ENCODE measurements at places on chromosomes 7 and 10.

- DNase-seq, result no peak
These were observed 313.3 kb downstream of the TYW1 start for GRCh38 chr7:67309764-67310549.

DNA sequence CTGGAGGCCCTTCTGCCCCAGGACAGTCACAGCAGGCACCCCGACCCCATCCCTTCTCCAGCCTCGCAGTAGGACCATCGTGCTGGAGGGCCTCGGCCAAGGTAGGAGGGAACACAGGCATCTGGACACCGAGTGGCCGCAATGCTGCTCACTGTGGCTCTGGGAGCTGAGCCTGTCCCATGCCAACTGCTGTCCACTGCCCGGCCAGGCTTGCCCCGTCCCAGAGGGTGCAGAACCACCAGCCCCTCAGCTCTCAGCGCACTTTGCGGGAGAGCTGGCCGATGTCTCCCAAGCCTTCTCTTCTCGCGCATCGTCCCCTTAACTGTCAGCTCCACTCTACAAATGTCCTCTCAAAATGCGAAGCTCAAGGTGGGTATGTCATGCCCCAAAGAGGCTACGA is 197.2 kb downstream of the PTPRN2 start:
- no peak for DNase-seq

- DNase-seq, result no peak
These were observed 27.9 kb upstream of the R3HCC1L start for GRCh38 chr10:98106531-98106930.

GRCh38 chr7:28871631-28872030 is 86.5 kb downstream of the TRIL start:
- no peak for DNase-seq

DNA sequence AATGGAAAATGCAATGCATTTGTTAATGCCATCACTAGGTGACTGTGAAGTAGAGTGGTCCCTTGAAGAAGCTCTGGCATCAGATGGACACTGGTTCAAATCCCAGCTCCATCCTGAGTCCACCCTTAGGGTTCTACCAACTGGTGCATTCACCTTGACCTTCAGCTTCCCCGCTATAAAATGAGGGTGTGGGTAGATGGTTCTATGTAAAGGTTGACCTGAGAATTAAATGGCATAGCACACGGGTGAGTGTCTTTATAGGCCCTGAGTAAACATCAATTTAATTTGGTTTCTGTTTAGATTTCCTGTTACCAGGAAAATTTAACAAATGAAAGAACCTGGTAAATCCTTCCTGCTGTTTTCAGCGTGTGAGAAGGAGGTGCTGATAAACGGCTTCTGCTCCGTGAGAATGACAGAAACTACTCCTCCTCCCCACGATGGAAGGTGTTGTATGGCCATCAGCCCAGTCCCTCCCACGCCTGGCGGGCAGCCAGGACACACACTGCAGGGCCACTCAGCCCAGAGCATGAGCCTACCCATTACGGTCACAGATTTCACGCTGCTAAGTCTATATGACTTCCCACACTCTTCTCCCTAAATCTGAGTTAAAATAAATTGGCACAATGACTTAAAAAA is 210.1 kb downstream of the TNS3 start:
- peak; percentile 47 for DNase-seq

DNA sequence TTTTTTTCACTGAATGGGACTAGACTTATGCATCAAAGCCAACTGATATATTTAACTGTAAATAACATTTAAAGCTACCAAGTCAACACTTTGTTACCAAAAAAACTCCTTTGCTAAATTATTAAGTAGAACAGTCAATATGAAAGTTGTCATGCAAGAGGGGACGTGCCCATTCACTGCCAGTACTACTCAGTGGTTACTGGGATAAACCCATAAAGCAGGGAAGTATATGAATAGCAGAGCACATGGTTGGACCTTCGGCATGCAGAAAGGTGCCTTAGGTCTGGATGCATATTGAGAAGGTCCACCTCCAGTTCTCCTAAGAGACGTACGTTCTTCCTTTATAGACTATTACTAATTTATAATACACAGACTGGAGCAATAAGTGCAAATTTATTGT is 120.1 kb downstream of the SVOPL start:
- DNase-seq, result no peak

DNA sequence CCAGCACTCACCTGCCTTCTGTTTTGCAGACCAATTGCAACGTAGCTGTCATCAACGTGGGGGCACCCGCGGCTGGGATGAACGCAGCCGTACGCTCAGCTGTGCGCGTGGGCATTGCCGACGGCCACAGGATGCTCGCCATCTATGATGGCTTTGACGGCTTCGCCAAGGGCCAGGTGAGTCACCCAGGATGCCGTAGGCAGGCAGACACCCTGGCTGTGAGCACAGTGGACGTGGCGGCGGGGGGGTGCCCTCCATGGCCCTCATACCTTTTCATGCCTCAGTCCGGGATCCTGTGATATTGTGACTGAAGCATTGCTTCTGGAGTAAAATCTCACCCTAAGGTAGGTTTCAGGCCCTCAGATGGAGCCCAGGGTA is 46.0 kb downstream of the PFKP start:
- DNase-seq, result no peak

GRCh38 chr10:1968257-1969033 is 231.1 kb upstream of the ADARB2 start:
- DNase-seq, result no peak

DNA sequence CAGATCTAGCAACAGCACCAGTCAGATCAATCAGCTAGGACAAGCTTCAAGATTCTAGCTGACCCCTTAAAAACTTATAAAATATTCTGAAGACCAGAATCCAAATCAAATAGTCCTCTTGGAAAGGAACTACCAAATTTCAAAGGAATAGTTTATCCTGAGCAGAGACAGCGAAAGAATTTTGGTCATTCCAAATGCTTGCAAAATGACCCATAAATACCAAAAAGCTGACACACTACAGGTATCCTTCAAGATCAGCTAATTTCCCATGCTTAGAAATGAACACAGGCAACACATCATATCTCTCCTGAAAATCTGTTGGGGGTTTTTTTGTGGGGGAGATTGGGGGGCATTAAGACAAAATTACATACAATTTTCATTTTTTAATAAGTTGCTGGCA is 78.8 kb downstream of the PDSS1 start:
- no peak for DNase-seq

DNA sequence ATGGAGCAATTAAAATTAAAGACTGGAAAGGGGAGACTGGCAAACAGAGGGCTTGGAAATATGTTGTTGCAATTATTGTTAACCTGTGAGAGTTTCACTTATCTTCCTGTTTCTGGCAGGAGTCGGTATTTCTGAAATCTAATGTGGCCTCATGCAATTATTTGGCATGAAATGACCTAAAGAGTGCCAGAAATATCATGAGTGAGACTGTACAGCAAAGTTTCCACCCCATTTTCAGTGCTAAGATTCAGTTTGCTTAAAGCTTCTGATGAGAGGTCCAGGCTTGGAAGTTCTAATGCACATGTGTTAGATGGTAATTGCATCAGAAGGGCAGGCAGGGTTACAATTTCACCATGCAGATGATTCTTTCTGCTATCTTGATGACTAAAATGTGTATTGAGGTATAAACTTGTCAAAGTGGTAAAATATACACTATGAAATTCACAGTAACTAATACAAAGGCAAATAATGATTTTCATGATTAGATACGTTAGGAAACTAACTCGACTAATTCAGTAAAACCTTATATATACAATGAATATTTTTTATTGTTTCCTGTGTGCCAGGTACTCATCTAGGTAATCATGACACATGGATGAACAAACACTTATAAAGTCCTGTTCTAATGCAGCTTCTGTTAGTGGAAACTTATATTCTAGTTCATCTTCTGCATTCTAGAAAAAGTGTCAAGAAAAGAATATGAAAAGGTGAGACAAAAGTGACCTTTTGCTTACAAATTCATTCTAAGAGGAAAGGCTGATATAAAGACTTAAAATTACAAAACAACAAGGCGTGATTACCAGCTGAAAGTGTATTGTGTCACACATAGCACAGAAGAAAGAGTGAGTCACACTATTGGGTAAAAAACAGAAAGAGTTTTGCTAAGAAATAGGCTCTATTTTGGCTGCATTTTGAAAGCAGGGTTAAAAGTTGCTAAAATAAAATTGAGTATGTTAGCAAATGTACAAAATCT is 533.4 kb upstream of the SEMA3D start:
- DNase-seq, result no peak

GRCh38 chr10:62812672-62813439 is 3.3 kb downstream of the EGR2 start:
- DNase-seq, result no peak

GRCh38 chr7:30353932-30354607 is 69.7 kb downstream of the ZNRF2 start:
- no peak for DNase-seq

DNA sequence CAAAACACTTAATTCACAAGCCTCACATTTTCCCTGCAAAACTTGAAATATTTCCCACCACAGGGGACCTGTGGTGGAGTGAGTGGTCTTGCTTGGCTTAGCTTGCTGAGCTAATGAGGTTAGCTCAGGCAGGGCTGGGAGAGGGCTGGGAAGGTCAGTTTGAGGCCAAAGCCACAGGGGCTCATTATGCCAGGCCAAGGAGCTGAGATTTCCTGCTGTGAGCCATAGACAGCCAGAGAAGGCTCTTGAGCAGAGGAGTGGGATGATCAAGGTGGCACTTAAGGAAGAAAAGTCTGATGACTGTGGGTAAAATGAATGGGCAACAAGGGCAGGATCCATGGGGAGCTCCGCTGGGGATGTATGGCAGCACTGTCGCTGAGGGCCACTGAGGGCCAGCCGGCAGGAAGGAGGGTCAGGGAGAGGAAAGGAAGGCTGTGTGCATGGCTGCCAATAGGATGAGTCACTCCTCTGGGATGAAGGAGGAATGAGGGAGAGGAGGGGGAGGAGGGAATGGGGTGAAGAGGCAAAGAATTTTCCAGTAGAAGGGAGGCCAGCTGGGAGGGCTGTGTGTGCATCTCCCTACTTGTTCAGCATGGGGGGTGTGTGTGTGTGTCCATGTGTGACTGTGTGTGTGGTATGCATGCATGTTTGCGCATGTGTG is 18.7 kb upstream of the ZNF488 start:
- no peak for DNase-seq

DNA sequence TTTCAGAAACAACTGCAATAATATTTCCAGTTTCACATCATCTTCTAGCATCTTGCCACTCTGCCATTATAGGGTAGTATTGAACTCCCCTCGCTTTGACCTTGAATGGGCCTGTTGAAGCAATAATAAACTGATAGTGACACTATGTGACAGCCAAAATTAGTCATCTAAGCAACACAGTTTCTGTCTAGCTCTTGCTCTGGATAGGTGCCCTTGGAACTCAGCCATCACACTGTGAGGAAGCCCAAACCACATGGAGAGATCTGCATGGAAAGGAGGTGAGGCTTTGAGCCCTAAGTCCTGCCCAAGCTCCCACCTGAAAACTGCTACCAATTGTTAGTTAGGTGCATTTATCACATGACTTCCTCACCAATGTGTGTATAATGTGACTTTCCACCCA is 18.1 kb upstream of the KCND2 start:
- peak; percentile 8 for DNase-seq

DNA sequence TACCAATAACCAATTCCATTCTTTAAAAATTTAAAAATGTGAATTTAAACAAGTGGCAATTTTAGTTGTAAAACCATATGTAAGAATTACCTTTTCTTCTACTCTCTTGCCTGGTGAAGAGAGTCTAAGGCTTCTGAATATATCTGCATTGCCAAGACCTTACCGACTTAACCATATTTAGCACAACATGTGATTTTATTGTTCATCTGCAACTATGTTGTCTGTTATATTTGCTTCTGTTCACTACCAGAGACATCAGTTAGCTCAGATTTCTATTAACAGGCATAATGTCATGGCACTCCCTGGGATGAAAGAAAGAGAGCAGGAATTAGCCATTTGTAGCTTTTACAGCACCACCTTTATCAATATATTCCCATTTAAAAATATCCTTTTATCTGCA is 55.3 kb downstream of the CHN2 start:
- DNase-seq, result no peak

GRCh38 chr10:35822316-35822715 is 180.2 kb upstream of the FZD8 start:
- no peak for DNase-seq

- DNase-seq, result no peak
These were observed 45.3 kb downstream of the NRG3 start for GRCh38 chr10:81920213-81920829.

DNA sequence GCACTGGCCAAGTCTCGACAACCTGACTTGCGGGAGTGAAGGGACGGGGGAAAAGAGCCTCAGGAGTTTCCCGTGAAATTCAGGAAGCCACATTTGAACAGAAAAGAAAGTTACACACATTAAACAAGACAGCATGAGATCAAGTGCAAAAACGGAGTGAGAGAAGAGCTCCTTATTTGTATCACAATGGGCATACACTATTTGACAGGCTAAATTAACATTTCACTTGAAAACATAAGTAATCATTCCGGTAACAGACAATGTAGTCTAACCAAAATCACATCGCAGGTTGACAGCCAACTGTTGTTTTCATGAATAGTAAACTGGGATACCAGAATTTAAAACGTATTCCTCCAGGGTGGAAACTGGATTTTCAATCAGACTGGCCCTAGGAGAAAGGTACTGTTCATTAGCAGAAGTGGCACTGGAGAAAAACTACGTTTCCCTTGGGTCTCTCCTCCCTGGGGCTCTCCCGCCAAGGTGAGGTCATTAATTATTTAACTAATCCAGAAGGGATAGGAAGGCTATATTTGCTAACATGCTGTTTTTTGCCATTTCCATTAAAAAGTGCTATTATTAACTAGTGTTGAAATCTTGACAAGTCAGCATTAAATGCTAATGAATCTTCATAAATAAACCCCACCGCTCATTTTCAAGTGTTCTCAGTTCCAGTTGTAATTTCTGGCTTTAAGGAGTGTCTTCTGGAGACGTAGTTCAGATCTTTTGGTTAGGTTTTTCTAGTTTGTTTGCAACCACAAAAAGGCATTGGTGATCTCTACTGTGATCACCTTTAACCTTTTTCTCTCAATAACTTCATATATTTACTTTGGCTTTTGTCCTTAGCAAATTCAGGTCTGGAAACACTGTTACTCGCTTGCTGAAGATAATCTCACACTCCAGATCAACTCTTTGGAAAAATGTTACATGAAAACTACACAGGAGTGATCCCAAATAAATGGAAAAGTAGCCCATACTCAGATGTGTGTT is 25.1 kb downstream of the RHEB start:
- no peak for DNase-seq

DNA sequence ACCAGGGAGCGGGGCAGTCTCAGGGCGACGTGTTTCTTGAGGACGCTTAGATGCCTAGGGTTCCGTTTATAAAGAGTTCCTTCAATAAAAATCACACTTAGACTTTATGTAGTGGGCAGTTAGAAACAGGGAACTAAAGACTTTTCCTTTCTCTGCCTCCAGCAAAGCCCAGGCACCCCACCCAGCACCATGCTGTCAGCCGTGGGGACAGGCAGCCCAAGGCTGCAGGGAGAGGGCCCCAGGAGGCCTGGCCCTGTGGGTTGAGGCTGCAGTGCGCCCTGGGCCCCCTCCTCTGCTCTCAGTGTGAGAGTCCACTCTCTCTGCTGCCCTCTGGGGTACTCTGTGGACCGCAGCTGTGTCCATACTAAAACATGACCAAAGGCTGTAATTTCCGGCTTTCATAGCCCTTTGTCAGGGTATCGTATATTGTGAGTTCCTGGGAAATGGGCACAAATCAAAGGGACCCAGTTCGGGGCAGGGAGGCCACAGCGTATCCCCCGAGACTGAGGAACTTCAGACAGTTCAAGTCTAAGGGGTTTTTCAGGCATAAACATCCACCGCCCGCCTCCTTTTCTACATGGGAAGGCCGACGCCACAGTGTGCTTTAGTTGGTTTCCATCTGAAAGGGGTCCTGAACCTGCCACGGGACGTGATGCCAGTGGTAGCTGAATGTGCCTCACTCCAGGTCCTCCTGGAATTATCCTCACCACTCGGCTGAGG is 59.7 kb downstream of the DNAJB6 start:
- DNase-seq, result no peak

All from cerebellar nuclear complex (tissue), 1 donor.